ENCODE measurements at places on chromosomes 16 and 17.

GRCh38 chr16:27301236-27301861, 12.4 kb upstream of the IL4R start:
- DNase-seq = no peak

DNA sequence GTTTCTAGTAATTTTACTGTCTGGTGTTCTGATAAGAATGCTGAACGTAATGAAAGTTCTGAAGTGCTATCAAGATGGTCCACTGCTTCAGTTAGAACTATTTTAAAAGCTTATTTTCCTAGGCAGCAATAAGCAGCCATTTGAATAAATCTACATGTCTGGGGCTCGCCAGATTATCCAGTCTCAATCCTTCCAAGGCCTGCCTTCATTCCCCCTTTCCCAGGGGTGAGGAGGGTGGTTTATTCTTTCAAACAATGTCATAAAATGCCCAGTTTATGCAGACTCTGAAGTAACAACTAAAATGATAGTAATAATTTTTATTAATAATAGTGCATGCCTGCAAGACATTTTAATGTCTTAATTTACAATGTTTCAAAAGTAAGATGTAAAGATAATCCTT, 2.4 kb downstream of the CDH11 start:
- no peak for DNase-seq

GRCh38 chr17:81171941-81172340, 5.9 kb upstream of the AATK start:
- DNase-seq = no peak

DNA sequence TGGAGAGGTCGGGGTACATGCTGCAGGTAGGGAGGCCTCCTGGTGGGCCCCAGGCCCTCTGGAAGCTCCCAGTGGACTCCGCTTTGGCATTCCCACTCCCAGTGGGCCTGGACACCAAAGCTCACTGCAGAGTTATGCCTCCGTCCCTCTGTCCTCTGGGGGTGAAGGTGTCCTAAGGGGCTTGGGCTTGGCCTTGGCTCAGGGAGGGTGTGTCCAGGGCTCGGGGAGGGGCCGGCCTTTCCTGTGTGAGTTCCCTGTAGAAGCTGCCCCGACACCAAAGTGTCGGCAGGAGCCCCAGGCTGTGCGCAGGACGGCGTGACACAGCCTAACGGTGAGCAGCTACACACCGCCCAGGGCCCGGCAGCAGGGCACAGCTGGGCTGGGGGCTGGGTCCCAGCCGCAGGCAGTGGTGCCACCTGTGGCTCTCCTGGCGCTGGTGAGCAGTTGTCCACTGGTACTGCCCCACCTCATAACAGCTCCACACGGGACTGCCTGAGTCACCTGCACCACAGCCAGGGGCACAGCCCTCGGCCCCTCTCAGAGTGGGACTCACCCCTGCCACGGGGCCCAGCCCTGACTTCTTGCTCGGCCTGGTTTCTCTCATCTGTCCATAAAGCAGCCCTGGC, 6.1 kb downstream of the TEPSIN start:
- no peak for DNase-seq

GRCh38 chr17:70073310-70073709, 1.7 kb upstream of the KCNJ16 start:
- DNase-seq = no peak

DNA sequence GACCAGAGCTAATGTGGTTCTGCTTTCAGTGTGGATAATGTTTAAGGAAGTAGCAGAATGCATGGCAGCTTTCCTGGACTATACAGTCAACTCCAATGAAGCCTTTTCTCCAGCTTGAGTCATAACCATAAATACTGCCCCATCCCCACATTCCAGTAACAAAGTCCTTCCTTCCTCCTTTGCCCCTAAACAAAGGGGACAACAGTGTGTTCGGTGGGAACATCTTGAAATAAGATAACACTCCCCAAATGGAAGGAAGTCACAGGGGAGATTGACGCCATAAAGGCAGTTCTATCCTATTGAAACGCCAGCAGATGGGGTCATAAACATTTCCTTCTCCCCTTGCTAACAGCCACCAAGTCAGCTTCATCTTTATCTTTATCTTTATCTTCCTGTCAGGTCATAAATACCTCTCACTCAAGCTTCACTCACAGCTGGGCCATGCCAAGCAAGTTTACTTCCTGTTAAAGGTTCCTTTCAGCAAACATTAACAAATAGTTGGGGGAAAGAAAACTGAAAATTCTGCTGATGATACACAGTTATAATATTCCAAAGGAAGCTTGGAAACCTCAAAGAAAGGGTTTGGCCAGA, 136.7 kb downstream of the SNX11 start:
- DNase-seq = no peak

GRCh38 chr16:46822270-46822669, 8.7 kb downstream of the C16orf87 start:
- no peak for DNase-seq

GRCh38 chr16:14523632-14524031, 106.4 kb downstream of the PARN start:
- DNase-seq = no peak

DNA sequence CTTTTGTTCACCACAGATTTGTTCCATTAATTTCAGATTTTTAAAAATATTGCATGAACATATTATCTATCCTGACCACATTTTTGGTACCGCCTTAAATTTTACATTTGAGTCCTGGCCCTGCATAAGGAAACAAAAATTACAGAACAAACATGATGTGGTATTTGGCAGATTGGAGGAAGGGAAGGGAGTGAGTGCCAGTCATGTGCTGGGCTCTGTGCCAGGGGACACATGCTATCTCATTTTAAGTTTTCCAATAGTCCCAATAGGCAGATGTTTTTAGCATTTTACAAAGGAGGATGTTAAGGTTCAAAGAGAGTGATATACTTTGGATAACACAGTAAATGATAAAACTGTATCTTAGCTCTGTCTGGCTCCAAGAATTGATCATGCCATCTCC, 185.1 kb downstream of the CDK5R1 start:
- no peak for DNase-seq

- no peak for DNase-seq
Observed at GRCh38 chr17:33679595-33679994, 386.5 kb upstream of the ASIC2 start.

GRCh38 chr17:76546556-76547182, 6.8 kb downstream of the PRCD start:
- no peak for DNase-seq

- no peak for DNase-seq
Observed at GRCh38 chr16:13911306-13911705, 8.6 kb upstream of the ERCC4 start.

DNA sequence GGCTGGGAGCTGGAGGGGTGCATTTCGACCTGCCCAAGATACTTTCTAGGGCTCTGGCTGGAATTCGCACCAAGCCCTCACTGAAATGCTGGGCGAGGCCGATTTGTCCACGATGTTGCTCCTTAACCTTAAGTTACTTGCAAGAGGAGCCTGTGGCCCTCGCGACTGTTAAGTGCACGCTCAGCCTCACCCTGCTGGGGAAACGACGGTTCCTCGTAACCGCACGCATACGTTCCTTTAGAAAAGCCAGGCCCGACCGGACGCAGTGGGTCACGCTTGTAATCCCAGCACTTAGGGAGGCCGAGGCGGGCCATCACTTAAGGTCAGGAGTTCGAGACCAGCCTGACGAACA, 607 bp upstream of the NCOR1 start:
- peak; percentile 16 for DNase-seq

GRCh38 chr17:67532326-67532871, 155.3 kb downstream of the PITPNC1 start:
- DNase-seq = no peak

GRCh38 chr16:89023151-89023551, 46.1 kb upstream of the CBFA2T3 start:
- no peak for DNase-seq

DNA sequence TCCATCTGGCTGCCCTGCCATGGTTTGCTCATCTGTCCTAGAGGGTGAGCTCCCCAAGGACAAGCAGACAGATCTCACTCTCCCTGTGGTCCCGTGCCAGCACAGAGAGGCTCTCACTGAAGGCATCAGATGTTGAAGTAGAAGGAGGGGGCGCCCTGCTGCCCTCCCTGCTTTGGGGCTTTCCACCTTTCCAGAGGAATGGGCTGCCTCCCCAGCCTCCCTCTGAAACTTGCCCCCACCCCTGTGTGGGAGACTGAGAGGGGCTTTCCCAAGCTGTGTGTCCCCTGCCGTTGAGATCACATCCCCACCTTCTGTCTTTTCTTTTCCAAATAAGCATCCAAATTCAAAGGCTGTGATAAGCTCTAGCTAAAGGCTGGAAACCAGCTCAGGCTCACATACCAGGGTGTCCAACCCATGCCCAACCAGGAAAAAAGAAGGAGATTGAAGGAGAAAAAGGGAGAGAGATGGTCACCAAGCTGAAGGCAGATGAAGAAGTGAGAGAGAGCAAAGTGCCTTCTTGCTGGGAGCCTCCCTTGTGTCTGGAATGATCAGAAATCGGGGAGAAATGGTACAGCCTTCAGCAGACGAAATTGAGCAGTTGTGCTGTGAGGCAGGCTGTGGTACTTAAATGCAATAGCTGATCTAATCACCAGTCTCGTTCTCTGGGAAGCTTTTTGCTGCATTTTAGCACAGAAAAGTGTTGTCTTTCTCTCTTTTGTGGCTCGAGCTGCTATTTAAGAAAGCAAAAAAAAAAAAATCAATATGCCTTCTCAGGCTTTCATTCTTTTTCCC, 145.9 kb upstream of the LHX1 start:
- no peak for DNase-seq

GRCh38 chr17:13024016-13024415, 6.2 kb upstream of the ELAC2 start:
- DNase-seq = no peak

DNA sequence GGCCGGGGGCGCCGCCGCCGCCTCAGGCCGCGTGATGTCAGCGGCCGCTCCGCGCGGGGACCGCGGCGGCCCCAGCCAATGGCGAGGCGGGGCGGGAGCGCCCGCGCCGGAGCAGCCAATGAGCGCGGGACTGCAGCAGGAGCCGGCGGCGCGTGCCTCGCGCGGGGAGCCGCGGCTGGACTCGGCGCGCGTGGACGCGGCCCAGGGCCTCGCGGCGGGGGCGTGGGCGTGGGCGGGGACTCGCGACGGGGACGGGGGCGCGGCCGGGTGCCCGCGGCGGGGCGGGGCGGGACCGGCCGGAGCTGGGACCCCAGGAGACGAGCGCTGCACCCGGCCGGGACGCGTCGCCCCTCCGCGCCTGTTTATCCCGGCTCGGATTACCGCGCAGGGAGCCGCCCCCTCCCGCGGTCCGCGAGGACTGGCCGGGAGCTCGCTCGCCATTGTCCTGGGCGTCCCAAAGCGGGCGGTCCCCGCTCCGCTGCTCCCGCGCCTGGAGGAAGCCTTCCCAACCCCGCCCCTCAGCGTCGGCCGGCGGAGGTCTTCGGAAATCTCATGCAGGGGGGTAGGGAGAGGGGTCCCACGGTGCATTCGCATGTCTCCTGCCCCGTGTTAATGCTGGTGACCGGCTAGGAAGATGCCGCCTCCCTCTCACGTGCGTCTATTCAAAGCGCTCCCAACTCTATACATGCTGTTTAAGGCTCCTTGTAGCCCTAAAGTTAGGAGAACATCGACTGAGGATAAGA, at the start of gene RNF157:
TSS of gene RNF157 (minus strand) at position 33 of the 743 bp plus-strand sequence. CDS start 253 bp downstream, outside the sequence.
- DNase-seq = peak; percentile 53

DNA sequence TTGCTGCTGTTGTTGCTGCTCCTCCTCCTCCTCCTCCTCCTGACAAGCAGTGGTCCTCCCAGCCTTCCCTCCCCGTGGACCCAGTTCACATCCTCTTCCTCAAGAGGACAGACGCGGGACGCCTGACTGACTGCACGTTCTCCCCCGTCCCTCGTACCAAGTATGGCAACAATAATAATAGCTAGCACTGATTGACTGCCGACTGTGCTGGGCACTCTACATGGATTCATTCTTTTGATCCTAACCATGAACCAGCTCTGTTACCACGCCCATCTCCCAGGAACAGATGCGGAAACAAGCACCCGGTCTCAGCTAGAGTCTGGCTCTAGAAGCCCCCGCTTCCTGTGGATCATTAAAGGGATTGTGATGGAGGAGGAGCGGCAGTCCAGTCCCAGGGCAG, 78.0 kb downstream of the GNAO1 start:
- no peak for DNase-seq

- DNase-seq = no peak
Observed at GRCh38 chr17:81511804-81512561, 616 bp downstream of the ACTG1 start.

DNA sequence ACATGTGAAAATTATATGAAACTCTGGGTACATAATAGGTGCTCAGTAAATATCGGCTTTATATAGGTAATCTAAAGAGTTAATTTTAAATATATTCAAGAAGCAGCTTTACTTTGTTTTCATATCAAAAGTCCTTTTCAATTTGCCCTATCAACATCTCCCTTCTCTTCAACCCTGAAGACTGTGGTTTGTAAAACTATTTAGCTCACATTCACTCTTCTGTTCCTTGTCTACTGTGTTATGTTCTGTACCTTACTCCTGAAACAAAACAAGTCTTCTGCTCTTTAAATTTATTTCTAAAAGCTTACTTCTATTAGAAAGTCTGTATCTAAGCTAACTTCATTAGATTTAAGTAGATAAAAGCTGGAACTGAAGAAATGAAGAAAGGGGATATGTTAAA, 301.7 kb upstream of the PMFBP1 start:
- DNase-seq = no peak

DNA sequence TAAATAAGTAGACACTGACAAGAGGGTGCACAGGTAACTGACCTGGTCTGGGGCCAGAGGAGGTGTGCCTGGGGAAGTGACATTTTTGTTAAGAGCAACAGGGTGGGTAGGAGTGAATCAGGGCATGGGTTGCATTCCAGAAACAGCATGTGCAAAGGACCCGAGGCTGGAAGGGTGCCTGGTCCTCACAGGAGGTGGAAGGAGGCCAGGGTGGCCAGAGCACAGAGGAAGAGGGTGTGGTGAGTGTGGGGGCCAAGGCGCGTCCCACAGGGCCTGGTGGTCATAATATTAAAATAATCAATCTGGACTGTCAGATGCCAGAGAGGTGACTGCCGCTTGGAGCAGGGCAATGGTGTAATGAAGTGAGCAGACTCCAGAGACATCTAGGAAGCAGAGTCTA, 14.3 kb downstream of the ARHGAP23 start:
- no peak for DNase-seq

- DNase-seq = no peak
Observed at GRCh38 chr17:77264617-77265230, 124.0 kb downstream of the SEC14L1 start.

DNA sequence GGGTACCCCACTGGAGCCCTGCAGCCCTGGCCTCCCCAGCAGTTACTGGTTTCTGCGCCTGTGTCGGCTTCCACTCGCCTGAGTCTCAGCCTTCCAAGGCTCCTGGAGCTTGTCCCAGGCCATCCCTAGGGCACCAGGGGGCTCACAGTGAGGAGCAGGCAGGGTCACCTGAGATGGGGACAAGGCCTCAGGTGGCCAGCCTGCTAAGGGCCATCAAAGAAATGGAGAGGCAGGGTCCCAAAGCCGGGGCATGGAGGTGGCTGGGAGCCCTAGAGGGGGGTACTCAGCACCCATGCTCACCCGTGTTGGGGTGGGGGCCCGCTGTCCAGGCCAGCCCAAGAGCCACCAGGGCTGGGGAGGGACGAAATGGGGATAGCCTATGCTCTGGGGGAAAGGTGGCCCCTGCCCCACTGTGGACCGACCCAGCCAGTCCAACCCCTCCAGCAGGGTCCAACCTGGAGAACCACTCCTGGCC, 1.3 kb downstream of the FASN start:
- no peak for DNase-seq

- no peak for DNase-seq
Observed at GRCh38 chr17:56641894-56642293, 48.4 kb downstream of the NOG start.

- no peak for DNase-seq
Observed at GRCh38 chr17:78408476-78409050, 30.1 kb downstream of the PGS1 start.

Data from stimulated activated CD4-positive, alpha-beta T cell treated with anti-CD3 and anti-CD28 coated beads, Interleukin-2, amount 100 ng/mL, for 48 hours (primary cell).